Endodermal cell (in vitro differentiated cells): ENCODE measurements at places on chromosomes 3 and 15.

DNA sequence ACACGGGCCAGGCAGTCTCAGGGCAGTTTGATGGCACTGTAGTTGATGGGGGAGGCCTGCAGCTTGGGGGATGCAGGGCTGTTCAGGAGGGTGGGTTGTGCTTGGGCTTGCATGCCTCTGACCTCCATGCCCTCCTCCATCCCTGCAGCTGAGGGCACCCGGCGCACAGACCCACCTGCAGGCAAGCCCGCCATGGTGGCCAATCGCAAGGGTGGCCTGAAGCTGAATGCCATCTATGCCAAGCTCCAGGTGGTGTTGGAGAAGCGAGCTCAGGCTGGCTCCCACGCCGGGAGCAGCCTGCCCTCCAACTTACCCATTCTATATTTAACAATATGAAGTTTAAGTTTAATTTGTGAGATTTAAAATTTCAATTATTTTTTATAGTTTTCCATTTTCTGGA, 228.7 kb upstream of the DPH6 start:
- H3K27ac ChIP-seq: no peak overlapping the region
- DNase-seq: no peak
- H3K4me1 ChIP-seq: no peaks in the 10 kb centered on the region
- H3K36me3 ChIP-seq: no peaks in the 10 kb centered on the region
- no peaks in the 10 kb centered on the region for H3K27me3 ChIP-seq
- no peak overlapping the region for H3K4me3 ChIP-seq

- no peaks in the 10 kb centered on the region for H3K4me1 ChIP-seq
- peak; percentile 87 for DNase-seq
- no peaks in the 10 kb centered on the region for H3K27me3 ChIP-seq
- no peaks in the 10 kb centered on the region for H3K36me3 ChIP-seq
- H3K27ac ChIP-seq: no peak overlapping the region
Observed at GRCh38 chr3:2156244-2156847, 57.7 kb downstream of the CNTN4 start.

GRCh38 chr3:127367593-127367992, 79.7 kb upstream of the PRR20G start:
- H3K27ac ChIP-seq: no peak overlapping the region
- no peaks in the 10 kb centered on the region for H3K4me1 ChIP-seq
- H3K36me3 ChIP-seq: no peaks in the 10 kb centered on the region
- peaks cover 43% of the 10 kb centered on the region for H3K27me3 ChIP-seq
- DNase-seq: no peak

- no peaks in the 10 kb centered on the region for H3K36me3 ChIP-seq
- H3K27ac ChIP-seq: no peak overlapping the region
- H3K27me3 ChIP-seq: no peaks in the 10 kb centered on the region
Observed at GRCh38 chr15:77622209-77622933, 10.3 kb downstream of the LINGO1 start.

GRCh38 chr15:85598718-85599398, 195.9 kb downstream of the KLHL25 start:
- H3K27ac ChIP-seq: peak overlapping the region; percentile 82
- peaks cover 9% of the 10 kb centered on the region for H3K4me1 ChIP-seq
- no peaks in the 10 kb centered on the region for H3K27me3 ChIP-seq
- no peak overlapping the region for H3K4me3 ChIP-seq
- H3K36me3 ChIP-seq: peaks cover 70% of the 10 kb centered on the region

DNA sequence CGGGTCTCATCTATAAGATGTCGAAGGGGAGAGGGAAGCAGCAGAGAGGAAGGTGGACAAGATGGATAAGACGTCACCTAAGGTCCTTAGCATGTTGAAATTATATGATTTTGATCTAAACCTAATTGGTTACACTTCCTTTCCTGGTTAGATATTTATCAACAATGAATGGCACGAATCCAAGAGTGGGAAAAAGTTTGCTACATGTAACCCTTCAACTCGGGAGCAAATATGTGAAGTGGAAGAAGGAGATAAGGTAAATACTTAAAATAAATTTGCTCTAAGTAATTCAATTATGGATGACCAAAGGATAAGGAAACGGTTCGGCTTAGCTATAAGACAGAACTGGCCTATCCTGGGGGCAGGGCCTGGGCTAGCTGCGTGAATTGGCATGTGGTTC, 5.5 kb downstream of the ALDH1A3 start:
- H3K4me1 ChIP-seq: no peaks in the 10 kb centered on the region
- peaks cover 35% of the 10 kb centered on the region for H3K27me3 ChIP-seq
- no peak overlapping the region for H3K4me3 ChIP-seq
- DNase-seq: no peak
- peaks cover 9% of the 10 kb centered on the region for H3K36me3 ChIP-seq
- H3K27ac ChIP-seq: no peak overlapping the region

DNA sequence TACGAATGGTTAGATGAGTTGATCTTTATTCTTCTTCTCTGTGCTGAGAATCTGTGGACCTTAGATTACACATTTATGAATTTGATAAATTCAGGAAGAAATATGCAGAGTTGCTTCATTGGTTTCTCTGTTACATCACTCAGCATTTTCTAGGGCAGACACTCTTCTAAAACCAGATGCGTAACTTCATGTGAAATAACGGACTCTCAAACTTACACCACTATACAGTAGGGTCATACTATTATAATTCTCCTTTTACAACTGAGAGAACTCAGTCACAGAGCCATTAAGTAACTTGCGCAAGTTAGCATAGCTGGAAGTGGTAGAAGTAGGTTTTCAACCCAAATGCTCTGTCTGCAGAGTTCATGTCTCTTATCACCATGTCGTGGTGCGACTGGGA, 5.7 kb downstream of the TMEM207 start:
- no peaks in the 10 kb centered on the region for H3K27me3 ChIP-seq
- no peak for DNase-seq
- H3K27ac ChIP-seq: no peak overlapping the region
- peaks cover 10% of the 10 kb centered on the region for H3K4me1 ChIP-seq

DNA sequence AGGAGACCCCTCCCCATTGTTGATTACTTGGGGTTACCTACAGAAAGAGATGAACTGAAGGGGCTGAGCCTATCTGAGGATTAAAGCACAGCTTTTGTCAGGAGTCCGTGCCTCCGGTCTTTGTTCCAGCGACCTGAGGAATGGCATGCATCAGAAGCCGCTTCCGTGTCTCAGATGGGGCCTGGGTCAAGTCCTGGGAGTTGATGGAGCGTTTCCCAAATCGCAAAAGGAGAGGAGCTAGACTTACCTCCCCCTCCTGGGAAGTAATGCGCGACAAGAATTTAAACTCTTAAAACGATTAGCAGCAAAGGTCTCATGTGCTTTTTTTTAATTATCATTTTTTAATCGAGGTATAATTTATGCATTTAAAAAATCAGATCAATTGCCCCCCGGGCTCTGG, 983 bp upstream of the ALDH1A3 start:
- DNase-seq: peak; percentile 78
- no peak overlapping the region for H3K27ac ChIP-seq
- H3K36me3 ChIP-seq: no peaks in the 10 kb centered on the region
- H3K4me3 ChIP-seq: peak overlapping the region; percentile 49
- peaks cover 3% of the 10 kb centered on the region for H3K4me1 ChIP-seq

DNA sequence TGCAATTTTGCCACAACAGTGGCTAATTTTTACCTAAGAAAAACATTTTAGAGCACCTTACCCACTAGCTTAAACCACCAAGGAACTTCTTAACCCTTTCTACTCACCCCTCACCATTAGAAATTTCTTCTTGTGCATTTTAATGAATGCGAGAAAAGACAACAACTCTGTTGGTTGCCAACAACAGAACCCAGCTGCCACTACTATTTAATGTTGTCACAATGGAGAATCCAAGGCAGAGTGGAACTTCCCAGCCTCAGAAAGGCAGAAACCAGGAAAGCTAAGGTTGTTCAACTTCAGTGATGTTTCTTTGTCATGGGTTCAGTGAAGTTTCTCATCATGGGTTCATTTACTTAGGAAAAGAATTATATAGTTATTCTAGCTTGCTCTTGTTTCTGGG, 325.2 kb upstream of the ARL6 start:
- peak overlapping the region; percentile 40 for H3K27ac ChIP-seq
- DNase-seq: no peak
- no peaks in the 10 kb centered on the region for H3K27me3 ChIP-seq
- no peak overlapping the region for H3K4me3 ChIP-seq

GRCh38 chr3:11389386-11390268, 117.4 kb downstream of the ATG7 start:
- no peak overlapping the region for H3K4me3 ChIP-seq
- H3K27me3 ChIP-seq: no peaks in the 10 kb centered on the region
- no peak for DNase-seq
- H3K36me3 ChIP-seq: no peaks in the 10 kb centered on the region
- no peak overlapping the region for H3K27ac ChIP-seq

DNA sequence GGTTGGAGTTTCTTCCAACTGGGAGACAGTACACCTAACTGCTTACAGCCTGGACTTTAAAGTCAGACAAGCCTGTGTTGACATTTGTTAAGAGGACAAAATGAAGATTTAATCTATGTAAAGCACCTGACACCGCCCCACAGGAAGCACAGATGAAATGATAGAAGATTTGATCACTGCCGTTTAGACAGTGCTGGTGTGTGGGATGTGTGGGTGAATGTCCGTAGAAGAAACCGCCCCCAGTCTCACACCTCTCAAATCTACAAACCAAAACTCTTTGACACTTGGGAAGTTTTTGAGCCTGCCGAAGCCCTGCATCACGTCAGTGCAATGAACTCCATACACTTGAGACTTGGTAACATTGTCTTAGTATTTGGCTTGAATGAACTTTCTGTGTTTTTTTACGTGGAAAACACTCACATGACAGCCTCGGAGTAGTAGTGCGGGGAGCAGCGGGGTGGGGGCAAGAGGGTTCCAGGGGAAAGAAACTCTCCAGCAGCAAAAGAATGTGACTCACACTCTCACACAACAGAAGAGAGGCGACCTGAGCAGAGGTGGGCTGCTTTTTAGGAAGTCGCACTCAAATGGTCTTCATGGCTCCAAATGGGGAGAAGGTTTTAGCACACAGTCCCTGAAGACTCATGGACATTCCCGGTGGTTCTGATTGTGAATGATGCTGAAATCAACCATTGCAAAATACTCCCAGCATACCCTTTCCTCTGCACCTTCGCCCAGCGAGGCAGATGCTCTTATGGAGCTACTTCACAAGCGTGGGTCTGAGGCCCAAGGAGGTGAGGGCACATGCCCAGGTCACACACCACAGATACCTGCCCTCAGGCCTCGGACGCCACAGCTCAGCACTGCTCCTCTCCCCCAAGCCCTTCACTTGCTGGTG, 79.2 kb downstream of the SRGAP3 start:
- no peak overlapping the region for H3K4me3 ChIP-seq
- peak overlapping the region; percentile 58 for H3K27ac ChIP-seq
- DNase-seq: no peak
- H3K4me1 ChIP-seq: peaks cover 18% of the 10 kb centered on the region
- H3K27me3 ChIP-seq: no peaks in the 10 kb centered on the region
- H3K36me3 ChIP-seq: no peaks in the 10 kb centered on the region

GRCh38 chr3:155270485-155271342, 22.8 kb downstream of the STRIT1 start:
- H3K4me1 ChIP-seq: no peaks in the 10 kb centered on the region
- H3K36me3 ChIP-seq: no peaks in the 10 kb centered on the region
- no peaks in the 10 kb centered on the region for H3K27me3 ChIP-seq

DNA sequence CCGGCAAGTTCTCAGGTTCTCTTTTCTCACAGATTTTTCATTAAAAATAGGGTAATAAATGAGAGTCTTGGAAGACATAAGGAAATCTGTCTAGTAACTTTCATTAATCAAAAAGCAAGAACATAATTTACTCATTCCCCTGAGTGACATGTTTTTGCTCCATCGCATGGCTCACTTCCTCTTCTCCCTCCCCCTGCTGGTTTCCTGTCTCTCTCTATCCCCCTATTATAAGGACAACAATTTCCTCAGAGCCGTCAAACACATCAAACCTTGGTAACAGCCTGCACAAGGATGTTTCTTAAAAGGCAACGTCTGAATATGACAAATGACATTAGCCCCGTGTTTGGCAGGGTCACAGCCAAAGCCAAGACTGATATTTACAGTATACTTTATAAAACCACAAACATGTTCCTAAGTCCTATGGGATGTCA, 1149.6 kb downstream of the IGSF11 start:
- no peak overlapping the region for H3K4me3 ChIP-seq
- H3K27me3 ChIP-seq: no peaks in the 10 kb centered on the region
- no peak for DNase-seq
- peak overlapping the region; percentile 42 for H3K27ac ChIP-seq

DNA sequence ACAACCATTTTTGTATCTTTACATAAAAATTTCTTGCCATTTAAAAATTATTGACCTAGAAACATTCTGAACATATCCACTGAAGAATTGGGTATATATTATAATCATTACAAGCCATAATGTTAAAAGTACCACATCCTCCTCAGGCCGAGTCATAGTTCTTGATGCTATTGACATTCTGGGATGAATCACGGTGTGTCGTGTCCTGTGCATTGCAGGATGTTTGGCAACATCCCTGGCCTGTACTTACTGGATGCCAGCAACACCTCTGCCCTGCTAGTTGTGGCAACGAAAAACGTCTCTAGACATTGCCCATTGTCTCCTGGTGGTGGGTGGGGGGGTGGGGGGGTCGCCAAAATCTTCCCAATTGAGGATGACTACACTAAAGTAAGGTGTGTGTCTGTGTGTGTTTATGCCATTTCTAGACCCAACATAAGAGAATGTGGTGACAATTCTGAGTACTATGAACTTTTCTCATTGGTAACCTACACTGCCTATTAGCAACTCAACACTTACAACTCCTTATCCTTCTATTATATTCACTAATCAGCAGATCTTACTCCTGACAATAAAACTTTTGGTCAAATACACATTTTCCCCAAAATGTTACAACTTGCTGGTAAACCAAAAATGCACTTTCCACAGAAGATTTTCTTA, 471.6 kb downstream of the FOXP1 start:
- no peak overlapping the region for H3K27ac ChIP-seq
- no peaks in the 10 kb centered on the region for H3K27me3 ChIP-seq
- DNase-seq: no peak
- no peak overlapping the region for H3K4me3 ChIP-seq
- H3K36me3 ChIP-seq: no peaks in the 10 kb centered on the region
